ENCODE measurements at places on chromosomes 6 and 20.

GRCh38 chr6:50848989-50849795 lies 30.5 kb downstream of the TFAP2B start:
- no peak for DNase-seq

- DNase-seq: no peak
These were observed 48.9 kb downstream of the DCBLD1 start for GRCh38 chr6:117531346-117531745.

GRCh38 chr6:111417181-111417585 lies 65.8 kb downstream of the REV3L start:
- no peak for DNase-seq

GRCh38 chr6:126657561-126658175 lies 317.8 kb downstream of the CENPW start:
- DNase-seq: no peak

GRCh38 chr6:48630511-48630910 lies 519.5 kb upstream of the PTCHD4 start:
- DNase-seq: no peak

DNA sequence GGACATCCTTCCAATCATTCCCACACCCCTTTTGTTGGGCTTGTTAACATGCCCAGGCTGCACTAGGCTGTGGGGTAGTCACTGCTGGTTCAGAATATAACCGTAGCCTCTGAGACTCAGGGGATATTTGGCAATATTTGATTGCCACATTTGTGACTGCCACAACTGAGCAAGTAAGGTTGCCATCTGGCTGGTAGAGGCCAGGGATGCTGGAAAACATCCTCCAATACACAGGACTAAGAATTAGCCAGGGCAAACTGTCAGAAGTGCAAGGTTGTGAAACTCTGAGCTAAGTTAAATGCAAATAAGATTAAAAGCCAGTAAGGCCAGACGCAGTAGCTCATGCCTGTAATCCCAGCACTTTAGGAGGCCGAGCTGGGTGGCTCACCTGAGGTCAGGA lies 112.0 kb downstream of the ZMYND8 start:
- DNase-seq: no peak

DNA sequence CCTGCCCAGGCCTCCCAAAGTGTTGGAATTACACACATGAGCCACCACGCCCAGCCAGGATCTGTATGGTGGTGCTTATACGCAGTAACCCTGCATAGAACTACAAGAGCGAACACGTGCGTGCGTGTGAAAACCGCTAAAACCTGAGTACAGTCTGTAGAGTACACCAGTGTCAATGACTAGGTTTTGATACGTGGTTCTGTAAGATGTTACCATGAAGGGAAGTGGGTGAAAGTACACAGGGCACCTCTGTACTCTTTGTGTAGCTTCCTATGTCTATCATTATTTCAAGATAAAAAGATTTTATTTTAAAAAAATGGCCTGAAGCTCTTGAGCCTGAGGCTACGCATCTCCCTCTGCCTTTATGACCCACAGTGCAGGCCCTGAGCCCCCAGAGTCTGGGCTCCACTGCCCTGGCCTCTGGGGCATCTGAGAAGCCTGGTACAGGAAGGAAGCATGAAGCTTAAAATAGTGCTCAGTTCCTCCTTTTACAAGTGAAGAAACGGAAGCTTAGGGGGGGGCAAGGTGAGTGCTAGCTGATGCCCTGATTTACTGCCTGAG lies 21.6 kb downstream of the LY86 start:
- DNase-seq: no peak

DNA sequence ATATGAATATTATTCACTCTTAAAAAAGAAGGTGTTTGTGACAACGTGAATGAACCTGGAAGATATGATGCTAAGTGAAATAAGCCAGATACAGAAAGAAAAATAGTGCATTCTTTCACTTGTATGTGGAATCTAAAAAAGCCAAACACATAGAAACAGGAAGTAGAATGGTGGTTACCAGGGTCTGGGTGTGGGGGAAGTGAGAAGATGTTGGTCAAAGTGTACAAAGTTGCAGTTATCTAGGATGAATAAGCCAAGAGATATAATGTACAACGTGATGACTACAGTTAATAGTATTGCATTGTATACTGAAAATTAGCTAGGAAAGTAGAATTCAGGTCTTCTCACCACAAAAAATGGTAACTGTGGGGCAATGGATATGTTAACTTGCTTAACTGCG lies 151.1 kb upstream of the HCRTR2 start:
- no peak for DNase-seq

DNA sequence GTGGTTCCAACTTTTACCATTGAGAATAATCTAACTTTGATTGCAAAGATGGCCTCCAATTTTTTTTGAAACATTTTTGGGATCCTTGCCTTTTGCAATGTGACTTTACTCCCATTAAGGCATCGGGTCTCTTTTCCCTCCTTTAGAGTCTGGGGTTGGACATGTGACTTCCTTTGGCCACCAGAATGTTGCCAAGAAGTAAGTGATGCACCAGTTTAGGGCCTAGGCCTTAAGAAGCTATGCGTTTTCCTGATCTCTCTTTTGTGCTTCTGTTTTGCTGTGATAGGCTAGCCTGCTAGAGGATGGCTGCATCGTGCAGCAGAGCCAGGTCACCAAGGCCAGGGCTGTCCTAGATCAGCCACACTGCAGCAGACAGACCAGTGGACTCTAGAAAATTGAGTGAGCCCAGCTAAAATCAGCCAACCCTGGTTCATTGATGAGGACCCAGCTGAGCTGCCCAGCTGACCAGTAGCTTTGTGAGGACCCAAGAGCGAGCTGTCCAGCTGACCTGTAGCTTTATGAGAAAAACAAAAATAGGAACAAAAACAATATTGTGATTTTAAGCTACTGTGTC lies 594.0 kb upstream of the JAG1 start:
- DNase-seq: no peak

DNA sequence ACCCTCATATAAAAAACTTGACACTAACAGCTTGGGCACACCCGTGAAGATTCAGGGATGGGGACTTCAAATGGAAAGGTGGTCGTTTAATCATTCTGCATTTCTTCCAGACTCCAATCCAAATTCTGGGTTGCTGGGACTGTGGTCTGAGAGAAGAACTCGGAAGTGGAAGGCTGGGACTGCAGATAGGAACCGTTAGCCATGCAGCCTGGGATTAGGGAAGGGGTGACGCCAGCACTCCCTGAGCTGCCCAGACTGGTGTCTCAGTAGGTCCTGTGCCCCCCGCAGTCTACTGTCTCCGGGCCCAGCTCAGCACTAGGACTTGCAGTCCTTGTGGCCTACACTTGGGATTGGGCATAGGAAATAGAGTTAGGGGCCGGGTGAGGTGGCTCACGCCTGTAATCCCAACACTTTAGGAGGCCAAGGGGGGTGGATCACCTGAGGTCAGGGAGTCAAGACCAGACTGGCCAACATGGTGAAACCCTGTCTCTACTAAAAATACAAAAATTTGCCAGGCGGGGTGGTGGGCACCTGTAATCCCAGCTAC lies 511 bp upstream of the CLIC1 start:
- no peak for DNase-seq

- peak; percentile 57 for DNase-seq
These were observed 61.9 kb upstream of the NRSN1 start for GRCh38 chr6:24064106-24064505.

- no peak for DNase-seq
These were observed 103.9 kb downstream of the ALDH8A1 start for GRCh38 chr6:134846031-134846430.

- DNase-seq: peak; percentile 14
These were observed 603.8 kb downstream of the PRKN start for GRCh38 chr6:162123797-162124196.

DNA sequence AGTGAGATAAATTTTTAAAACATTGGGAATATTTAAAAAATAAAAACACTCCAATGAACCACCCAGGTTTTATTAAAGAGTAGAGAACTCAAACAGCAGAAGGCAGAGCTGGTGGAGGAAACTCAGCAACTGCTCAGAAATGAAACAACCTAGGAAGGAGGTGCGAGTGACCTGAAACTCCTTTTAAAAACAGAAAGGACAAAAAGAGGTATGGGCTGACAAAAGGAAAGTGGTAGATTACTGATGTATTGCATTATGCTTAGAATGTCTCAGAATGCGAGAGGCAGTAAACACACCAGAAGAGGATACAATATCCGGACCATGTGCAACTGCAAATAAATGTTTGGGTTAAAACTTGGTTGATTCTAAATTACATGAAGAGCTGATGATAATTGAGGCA lies 97.6 kb downstream of the ESR1 start:
- no peak for DNase-seq

- DNase-seq: no peak
These were observed 13.5 kb upstream of the MLIP start for GRCh38 chr6:54097753-54098152.

- no peak for DNase-seq
These were observed 19.6 kb downstream of the ANGPT4 start for GRCh38 chr20:896501-897025.

- no peak for DNase-seq
These were observed 18.8 kb downstream of the DNAJC5 start for GRCh38 chr20:63913768-63914167.

GRCh38 chr6:9404351-9405146 lies 969.2 kb upstream of the SLC35B3 start:
- peak; percentile 50 for DNase-seq

- no peak for DNase-seq
These were observed 1.9 kb downstream of the RNF39 start for GRCh38 chr6:30073489-30074235.

DNA sequence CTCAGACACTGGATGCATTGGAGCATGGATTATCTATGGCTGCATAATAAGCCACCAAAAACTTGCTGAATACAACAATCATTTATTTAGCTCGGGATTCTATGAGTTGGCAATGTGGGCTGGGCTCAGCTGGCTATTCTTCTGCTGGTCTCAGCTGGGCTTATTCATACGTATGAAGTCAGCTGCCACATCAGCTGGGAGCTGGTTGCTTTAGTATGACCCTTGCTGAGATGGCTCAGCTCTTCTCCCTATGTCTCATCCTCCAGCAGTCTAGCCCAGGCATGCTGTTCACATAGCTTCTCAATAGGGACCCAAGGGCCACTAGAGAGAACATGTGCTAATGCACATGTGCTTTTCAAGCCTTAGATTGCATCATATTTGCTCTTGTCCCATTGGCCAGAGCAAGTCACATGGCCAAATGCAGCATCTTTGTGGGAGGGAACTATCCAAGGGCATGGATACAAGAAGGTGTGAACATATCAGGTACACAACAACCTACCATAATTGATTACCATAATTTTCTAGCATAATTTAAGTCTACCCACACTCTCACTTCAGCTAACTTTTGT lies 444.6 kb downstream of the KIF16B start:
- DNase-seq: no peak

GRCh38 chr6:85026021-85026420 lies 261.6 kb upstream of the TBX18 start:
- DNase-seq: no peak

DNA sequence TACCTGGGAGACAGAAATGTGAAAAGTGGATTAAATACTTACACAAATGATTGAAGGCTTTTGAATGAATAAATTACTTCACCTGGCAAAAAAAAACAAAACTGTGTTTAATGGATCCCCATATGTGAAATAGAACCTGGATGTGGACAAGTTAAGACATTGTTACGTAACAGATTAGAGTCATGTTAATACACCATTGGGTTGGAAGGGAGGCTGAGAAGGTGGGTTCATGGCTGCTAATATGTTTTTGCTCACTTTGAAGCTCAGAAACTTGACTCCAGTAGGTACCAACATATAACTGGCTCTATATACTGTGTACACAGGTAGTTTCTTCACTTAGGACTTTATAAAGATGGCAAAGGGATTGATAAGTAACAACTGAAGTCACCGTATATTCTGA lies 21.4 kb upstream of the TENT5A start:
- DNase-seq: no peak

DNA sequence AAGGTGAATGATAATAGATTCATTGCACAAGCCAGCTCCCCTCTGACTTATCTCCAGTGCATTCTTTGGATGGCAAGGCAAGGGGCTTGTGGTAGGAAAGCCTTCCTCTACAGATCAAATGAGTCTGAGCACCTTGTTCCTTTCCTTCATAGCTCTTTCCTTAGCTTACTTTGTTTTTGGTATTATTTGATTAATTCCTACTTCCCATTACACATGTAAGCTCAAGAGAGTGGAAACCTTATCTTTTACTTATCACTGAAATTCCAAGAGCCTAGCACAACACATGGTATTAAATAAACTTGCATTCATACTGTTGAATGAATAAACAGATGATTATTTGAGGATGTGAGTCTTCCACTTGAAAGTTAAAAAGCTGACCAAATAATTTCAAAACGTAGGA lies 41.7 kb downstream of the FRK start:
- DNase-seq: no peak

GRCh38 chr20:36875702-36876472 lies at the start of gene TLDC2:
TLDC2 (plus strand) TSS chr20:36876138; CDS start chr20:36876175, 37 bp downstream.
- DNase-seq: no peak

DNA sequence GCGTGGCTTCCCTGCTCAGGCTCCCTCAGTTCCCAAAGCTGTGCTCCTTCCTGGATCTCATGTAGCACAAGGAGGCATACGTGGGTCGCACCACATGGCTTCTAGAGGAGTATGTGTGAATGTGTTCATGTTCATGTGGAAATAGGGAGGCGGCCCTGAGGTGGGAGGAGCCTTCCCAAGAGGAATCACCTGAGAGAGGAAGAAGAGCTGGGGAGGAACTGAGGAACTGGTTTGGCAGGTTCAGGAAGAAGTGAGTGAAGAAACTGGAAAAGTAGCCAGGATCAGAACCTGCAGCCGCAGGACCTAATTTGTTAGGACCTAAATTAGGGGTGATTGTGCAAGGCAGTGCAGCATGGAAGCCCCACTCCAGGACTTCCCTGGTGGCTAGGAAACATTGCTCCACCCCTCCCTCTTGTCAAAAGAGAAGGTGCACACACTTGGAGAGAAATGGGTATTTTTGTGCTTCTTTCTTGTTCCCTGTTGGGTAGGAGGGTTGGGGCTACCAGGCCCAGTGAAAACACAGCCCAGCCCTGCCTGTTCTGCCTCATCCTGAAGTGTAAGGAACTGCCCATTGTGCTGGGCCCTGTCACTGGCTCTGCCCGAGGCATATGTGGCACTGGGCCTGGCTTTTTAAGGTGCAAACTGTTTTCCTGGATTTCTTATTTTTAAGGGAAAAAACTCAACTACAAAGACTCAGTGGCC lies 20.7 kb downstream of the SYNJ2 start:
- no peak for DNase-seq

DNA sequence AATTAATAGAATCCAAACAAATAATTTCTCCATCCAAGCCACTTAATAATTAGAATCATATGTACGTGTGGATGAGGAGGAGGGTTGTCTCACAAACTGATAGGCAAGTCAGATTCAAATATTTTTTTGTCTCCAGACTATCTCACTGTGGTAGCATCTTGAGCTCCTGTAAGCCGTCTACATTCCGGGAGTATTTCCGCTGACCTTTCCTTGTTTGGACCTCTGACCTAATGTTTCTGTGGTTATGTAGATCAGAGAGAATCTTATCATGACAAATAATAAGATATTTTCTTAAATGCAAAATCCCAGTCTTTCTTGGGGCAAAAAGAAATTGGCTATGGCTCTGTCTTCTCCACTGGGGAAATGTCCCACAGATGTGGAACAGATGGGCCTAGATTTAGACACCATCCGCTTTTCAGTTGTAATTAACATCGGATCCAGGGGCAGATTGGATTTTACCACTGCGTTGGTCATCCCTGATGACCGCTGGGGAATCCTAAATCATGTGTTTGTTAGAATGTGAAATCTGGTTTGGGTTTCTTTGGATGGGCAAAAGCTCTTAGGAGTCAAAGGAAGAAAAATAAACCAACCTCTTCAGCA lies 197.1 kb upstream of the RIN2 start:
- DNase-seq: no peak

All from NCI-H748 treated with DMSO at 0.1 percent for 48 hours (cell line).